ENCODE measurements at places on chromosomes 13 and 19.

DNA sequence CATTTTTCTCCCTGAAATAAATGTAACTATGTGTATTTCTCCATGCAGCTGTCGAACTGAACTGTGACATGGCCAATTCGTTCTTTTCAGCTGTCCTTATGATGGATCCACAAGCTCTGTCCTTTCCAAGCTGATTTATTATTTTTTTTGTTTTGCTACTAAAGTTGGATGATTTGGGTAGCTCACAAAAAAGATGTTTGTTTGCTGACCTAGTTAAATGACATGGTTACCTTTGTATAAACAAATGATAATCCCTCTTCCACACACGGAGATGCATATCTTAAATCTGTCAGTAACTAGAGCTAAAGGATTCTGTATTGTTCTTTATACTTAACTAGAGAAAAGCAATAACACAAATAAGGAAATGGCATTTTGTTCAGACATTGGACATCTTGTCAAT, 884.3 kb upstream of the PCDH20 start:
- DNase-seq, result no peak

DNA sequence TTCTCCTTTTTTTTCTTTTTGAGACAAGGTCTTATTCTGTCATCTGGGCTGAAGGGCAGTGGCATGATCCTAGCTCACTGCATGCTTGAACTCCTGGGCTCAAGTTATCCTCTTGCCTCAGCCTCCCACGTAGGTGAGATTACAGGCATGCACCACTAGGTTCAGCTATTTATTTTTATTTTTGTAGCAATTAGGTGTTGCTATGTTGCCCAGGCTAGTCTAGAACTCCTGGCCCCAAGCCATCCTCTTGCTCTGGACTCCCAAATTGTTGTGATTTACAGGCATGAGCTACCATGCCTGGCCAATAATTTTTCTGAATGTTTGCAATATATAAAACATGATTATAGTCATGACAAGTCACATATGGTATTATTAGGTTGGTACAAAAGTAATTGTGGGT, 161.1 kb upstream of the ATXN8OS start:
- no peak for DNase-seq

- no peak for DNase-seq
These were observed 6.9 kb downstream of the ETFB start for GRCh38 chr19:51359294-51359693.

- no peak for DNase-seq
These were observed 19.0 kb upstream of the SPRY2 start for GRCh38 chr13:80359778-80360452.

DNA sequence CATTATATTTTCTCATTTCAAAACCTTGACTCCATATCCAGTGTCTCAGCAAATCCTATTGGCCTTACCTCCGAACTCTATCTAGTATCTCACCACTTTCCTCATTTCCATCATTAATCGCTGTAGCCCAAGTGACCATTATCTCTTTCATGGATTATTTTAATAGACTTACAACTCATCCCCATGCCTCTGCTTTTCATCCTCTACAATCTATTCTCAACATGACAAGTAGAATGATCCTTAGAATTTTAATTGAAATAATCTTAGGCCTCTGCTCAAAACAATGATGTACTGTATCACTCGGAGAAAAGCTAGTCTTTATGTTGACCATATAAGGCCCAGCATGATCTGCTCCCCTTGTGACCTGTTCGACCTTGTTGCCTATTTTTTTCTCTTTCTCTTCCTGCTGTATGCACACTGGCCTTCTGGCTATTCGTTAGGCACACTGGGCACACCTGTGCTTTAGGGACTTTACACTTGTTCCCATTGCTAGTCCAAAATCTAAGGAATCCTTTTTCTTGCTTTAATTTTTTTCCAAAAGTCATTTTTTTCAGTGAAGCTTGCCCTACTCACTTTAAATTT, 21.4 kb downstream of the DNAJC15 start:
- DNase-seq, result no peak

- DNase-seq, result no peak
These were observed 64.8 kb upstream of the F7 start for GRCh38 chr13:113040597-113041292.

GRCh38 chr19:36605877-36606478, 865 bp downstream of the ZNF382 start:
- no peak for DNase-seq

DNA sequence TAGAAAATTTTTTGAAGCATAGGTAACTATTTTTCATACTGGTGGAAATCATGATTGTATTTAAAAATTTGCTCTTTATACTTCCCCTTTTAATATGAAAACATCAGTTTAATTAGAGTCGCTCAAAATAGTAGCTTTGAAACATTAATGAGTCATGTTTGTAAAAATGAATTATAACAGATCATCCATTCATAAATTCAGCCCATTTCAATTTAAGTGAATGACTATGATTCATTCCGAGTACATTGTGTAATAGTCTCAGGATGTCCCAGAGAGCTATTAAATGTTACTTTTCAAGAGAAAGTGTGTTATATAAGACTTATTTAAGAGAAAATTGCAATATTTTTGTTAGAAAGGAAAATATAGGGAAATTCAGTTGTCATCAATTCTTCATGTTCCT, 111.0 kb downstream of the FNDC3A start:
- DNase-seq, result peak; percentile 6

GRCh38 chr19:57389194-57389729, 392 bp upstream of the ZNF548 start:
- no peak for DNase-seq

DNA sequence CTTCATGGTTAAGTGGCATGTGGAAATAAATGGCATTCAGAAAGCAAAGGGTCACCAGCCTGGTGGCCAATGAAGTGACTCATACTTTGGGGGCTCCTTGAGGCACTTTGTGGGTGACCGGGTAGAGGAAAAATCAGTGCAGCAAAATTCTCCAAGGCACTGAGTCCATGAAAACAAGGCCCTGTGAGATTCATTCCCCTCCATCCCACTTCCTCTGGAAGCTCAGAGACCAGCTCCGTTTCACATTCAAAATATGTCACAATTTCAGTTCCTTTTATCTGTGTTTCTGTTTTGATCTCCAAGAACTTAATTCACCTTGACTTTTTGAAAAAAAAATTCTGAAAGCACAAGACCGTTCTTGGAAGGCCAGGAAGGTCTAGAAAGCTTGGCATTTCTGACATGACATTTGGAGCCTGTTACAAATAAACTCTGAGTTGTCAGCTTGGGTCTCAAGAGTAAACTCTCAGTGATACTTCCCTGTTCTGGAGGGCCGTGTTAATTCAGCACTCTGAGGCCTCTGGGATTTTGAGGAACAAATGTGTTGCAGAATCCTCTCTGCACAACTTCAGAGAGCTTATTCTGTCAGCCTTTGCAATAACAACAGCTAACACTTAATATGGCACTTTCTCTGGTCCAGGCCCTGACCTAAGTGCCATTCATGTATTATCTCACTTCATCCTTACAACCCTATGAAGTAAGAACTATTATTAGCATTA, 6.8 kb downstream of the CYSLTR2 start:
- DNase-seq, result no peak

DNA sequence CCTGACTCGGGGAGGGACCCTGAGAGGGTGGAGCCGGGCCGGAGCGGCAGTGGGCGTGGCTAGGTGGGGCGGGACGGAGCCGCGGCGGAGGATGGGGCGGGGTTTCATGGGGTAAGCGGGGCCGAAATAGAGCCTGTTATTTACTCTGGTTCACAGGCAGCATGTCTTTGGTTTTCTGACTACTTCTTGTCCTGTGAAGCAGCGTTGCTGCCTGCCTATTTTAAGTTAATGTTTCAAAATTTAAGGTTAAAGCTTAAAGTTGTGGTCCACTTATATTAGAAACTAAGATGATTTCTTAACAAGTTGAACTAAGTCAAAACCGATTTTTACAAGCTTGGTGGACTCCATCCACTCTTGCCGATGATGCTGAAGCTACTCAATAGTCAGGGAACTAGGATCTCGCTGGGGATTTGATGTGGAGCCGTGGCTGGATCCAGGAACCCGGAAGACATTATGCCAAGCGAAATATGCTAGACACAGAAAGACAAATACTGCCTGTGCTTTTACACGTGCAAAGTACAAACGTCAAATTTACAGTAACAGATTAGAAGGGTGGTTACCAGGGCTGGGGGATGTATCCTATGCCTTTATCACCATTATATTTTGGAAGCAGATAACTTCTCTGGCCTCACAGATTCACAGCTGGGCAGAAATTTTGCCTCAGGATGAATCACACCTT, 433 bp upstream of the ZNF616 start:
- no peak for DNase-seq

DNA sequence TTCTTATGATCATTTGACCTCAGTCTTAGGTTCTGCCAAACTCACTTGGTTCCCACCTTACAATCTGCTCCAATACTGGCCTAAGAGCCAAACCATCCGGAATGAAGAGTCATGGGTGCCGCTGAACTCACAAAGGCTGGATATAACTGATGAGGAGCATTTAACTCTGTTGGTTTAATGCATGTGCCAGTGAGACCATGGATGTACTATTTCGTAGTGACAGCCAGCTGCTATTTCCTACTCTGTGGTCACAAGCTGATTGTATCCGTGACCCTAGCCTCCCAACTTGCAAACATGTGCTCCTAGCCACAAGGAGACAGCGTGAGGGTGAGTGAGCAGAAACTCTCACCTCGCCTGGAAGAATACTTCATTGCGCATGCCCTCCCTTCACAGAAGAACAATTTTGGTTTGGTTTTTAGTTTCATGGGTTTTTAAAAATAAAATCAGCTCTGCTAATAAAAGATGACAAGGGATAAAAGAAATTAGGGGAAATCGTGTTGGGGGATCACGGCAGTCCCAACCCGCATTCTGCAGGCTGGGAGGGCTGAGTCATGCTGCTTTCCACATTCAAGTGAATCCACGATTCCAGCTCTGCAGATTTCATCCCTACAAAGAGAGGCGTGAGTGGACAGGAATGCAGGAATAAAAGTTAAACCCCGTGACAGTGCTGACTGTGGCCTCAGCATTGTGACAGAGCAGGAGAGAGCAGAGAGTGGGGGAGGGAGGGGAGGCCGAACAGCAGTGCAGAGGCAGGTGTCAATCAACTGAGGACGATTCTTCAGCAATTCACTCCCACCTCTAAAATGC, 66.8 kb upstream of the RAP2A start:
- DNase-seq, result no peak

DNA sequence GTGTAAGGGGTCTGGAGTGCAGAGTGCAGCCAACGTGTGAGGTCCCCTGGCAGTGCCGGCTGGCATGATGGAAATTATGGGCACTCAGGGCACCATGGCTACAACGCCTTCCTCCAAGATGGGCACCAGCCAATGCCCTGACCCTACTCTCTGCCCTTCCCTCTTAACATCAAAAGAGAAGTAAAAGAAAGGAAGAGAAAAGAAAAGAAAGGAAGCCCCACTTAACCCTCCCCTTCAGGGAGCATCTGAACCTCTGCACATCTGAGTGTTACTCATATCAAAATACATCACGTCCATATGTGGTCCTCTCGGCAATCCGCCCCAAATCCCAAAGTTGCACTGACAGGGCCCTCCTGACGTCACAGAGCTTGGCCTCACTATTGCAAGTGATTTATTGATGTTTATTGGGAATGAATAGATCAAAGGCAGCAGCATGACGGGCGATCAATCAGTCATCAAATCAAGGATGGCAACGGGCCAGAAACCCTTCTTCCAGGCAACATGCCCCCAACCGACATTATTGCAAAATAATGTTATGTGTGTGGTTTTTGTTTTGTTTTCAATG, 1.3 kb downstream of the TSHZ3 start:
- no peak for DNase-seq

GRCh38 chr13:75830842-75831241, 194.7 kb downstream of the LMO7 start:
- DNase-seq, result no peak

- no peak for DNase-seq
These were observed 51.1 kb downstream of the HS6ST3 start for GRCh38 chr13:96141032-96141431.

- DNase-seq, result no peak
These were observed 16.3 kb downstream of the DOCK9 start for GRCh38 chr13:98961503-98962105.

DNA sequence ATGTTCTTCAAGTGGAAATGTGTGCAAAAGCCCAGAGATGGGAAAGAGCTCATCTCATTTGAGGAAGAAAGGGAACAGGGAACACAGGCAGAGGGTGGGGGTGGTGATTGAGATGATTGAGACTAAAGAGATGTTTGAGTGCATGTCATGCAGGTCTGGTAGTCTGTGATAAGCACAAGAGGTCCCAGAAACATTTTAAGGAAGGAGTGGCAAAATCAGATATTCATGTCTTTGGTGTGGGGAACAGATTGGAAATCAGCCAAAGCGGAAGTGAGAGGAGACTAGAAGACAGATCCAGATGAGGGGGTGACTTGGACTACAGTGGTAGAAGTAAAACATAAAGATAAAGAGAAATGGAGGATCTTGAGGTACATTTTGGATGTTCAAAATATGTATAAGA, 39.4 kb upstream of the DACH1 start:
- no peak for DNase-seq

GRCh38 chr13:110665491-110666254, 40.2 kb downstream of the CARS2 start:
- no peak for DNase-seq

DNA sequence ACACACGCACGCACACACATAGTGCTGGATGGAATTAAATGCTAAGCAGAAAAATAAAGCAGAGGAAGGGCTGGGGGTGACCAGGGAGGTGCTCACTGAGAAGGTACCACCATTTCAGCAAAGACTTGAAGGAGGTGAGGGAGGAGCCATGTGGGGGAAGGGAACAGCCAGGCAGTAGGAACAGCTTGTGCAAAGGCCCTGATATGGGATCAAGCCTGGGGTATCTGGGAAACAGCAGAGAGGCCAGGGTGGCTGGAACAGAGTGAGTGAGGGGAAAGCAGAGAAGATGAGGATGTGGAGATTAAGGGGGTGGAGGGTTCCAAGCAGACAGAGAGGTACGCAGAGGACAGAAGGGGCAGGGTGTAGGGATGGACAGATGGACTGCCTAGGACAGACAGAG, 25.2 kb downstream of the NOTCH3 start:
- DNase-seq, result no peak

DNA sequence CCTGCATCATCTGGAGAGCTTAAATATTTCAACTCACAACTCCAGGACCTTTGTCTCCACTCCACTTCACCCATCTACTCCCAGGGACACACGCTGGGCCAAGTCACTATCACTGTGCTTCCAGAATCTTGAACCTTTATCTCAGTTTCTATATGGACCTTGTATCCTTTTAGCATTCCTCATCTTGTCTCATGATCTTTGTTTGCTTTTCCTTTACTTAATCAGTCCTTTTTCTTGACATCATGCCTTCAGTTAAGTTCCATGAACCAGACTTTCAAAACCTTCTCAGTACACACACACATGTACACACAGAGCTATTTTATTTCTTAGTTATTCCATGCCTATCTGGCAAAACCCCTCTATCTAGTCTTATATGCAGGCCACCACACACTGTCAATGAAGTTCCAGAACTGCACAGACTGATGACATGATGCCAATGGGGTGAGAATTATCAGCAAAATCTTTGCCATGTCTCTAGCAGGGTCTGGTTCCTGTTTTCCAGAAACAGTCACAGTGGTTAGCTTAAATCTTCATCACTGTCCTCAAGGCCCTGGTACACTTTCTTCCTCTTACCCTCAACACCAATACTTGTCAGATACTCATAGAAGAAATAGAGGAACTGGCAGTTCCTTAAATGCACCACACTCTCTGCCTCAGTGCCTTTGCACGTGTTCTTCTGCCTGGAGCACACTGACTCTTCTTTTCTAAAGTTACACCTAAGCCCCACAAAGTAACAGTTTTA, 77.6 kb upstream of the STARD13 start:
- DNase-seq, result no peak

GRCh38 chr13:109809216-109809932, 23.0 kb upstream of the IRS2 start:
- DNase-seq, result no peak
